ENCODE measurements at places on chromosomes 6 and 20. TPM values are rescaled to one million over a fixed set of nuclear protein-coding genes. Genes with fewer than 3 reads are reported as not detected.
A peak's percentile ranks its signal among the peaks of the same experiment; 100 is the strongest.

Gene DOK5
- total RNA-seq: 0.82 TPM

Gene PTPRA
- total RNA-seq: 50.1 TPM

Gene DDX43
- total RNA-seq: not detected

Gene RNGTT
- 16.4 TPM for total RNA-seq

Gene PIM1
- total RNA-seq: 32.1 TPM

Gene RRAGD
- 3.8 TPM for total RNA-seq

Gene POPDC3
- total RNA-seq: 8.6 TPM

Gene CST2
- total RNA-seq: 1.7 TPM

Gene TXLNB
- total RNA-seq: 0.58 TPM

Gene SOBP
- 4.7 TPM for total RNA-seq

Gene PROKR2
- total RNA-seq: not detected

Gene FHL5
- total RNA-seq: not detected

DNA sequence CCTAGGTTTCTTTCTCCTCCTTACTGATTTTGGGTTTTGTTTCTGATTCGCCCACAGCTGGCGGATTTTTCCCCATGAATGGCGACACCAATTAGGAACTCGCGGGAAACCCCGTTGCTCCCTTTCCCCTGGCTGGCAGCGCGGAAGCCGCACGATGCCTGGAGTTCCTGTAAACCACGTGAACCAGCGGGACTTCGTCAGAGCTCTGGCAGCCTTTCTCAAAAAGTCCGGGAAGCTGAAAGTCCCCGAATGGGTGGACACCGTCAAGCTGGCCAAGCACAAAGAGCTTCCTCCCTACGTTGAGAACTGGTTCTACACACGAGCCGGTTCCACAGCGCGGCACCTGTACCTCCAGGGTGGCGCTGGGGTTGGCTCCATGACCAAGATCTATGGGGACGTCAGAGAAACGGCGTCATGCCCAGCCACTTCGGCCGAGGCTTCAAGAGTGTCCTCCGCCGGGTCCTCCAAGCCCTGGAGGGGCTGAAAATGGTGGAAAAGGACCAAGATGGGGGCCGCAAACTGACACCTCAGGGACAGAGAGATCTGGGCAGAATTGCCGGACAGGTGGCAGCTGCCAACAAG lies 3.2 kb upstream of the SEC23B start:
- no peak for DNase-seq

DNA sequence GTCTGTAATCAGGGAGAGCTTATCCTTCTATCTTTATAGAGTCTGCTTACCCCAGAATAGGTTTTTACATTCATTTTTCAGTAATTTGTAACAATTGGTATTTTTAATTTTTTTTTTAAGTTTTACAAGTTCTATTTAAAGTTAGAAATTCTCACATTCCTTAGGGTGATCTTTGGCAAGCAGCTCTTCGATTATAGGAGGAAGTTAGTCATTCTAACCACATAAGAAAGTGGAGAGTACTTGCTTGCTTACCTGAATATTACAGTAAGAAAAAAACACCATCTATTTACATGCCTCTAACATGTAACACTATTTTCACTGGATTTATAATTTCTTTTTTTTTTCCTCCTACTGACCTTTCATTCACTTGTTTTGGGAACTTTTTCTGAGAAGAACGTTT lies 6.7 kb downstream of the TSHZ2 start:
- peak; percentile 77 for DNase-seq

GRCh38 chr20:24958506-24959385 lies 9.7 kb downstream of the CST7 start:
- no peak for DNase-seq

GRCh38 chr6:117992856-117993255 lies 85.8 kb downstream of the SLC35F1 start:
- peak; percentile 12 for DNase-seq

DNA sequence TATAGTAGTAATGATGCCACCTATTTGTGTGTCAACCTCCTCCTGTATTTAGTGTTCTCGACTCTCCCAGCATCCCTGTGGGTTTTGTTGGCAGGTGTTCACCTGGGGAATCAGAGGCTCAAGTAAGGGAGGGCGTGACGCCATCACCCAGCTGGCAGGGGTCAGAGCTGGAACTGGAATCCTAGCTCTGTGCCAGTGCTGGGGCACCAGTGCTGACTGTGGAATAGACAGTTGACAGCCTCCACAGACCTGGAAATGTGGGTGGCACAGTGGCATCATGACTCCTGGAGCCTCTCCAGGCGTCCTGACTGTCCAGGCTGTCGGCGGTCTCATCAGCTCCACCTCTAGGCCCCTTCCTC lies 102.8 kb downstream of the SYCP2 start:
- DNase-seq: no peak

- DNase-seq: no peak
These were observed 176.9 kb upstream of the OPRM1 start for GRCh38 chr6:153862139-153862538.

DNA sequence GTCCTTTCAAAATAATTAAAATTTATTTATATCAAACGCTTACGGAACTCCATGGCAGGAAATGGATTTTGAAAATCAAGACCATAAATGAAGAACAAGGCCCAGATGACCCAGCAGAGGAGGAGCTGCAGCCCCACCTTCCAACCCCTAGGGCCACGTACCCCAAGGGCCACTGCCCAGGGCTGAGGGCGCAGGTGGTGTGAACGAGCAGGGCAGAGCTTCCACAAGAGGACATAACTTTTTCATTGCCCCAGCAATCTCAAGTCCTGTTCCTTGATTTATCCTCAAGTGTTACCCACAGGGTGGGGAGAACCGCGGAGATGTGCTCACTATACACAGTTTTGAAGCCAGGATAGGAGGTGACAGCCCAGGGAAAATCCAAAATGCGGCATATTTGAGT lies 42.8 kb downstream of the PSMG4 start:
- DNase-seq: no peak

GRCh38 chr6:75217193-75217592 lies 11.3 kb upstream of the COL12A1 start:
- DNase-seq: peak; percentile 54

DNA sequence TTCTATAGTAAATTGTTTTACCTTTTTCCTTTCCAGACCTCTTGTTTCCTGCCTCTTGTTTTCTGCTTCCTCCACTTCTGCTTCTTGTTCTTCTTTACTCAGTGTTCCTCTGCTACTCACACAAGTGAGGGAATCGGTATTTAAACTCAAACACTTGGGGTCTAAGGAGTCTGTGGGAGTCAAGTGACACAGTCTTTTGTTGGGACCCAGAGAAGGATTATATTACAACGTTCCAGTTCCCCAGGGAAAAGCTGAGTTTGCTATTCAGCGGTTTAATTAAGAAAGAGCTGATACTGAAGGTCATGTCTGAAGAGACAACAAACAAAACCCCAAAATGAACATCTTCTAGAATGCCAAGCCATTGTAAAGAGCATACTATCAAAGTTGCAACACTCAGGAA lies 107.8 kb upstream of the CITED2 start:
- DNase-seq: no peak

- DNase-seq: no peak
These were observed 439.6 kb downstream of the DOK5 start for GRCh38 chr20:54914995-54915394.

DNA sequence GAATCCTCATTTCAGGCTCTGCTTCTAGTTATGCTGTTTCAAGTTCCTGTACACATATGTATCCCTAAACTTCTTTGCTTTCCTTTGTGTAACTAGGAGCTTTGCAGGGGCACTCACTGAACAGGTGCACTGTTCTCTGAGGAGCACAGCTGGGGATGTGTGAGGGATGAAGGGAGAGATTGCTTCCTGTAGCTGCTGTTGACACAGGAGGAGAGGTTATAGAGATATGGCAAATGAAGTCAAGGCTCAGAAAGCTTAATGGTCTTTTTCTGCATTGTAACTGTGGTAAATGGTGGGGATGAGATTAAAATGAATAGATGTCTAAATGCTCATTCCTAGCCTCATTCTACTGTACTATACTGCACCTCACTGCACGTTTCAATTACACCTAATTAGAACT lies 454.3 kb downstream of the BTBD3 start:
- no peak for DNase-seq

- no peak for DNase-seq
These were observed 165.7 kb downstream of the SMOC2 start for GRCh38 chr6:168606722-168607121.

DNA sequence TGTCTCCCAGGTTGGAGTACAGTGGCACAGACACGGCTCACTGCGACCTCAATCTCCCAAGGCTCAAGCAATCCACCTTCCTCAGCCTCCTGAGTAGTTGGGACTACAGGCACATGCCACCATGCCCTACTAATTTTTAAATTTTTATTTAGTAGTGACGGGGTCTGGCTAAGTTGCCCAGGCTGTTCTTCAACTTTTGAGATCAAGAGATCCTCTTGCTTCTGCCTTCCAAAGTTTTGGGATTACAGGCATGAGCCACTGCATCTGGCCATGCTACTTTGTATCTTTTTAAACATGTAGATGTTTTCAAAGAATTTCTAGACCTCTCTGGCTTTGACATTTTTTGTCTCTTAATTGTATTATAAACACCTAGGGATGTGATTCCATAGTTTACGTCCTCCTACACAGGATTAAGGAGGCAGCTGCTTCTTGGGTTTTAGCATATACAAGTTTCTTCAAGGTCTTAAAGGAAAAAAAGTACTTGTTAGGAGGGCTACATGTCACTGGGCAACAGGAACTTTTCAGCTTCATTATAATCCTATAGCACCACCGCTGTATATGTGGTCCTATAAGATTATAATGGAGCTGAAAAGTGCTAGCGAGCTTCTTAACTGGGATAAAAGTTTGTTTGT lies 1.3 kb downstream of the ADAT2 start:
- no peak for DNase-seq

- peak; percentile 17 for DNase-seq
These were observed 117.1 kb upstream of the EEF1E1 start for GRCh38 chr6:8219352-8219943.

DNA sequence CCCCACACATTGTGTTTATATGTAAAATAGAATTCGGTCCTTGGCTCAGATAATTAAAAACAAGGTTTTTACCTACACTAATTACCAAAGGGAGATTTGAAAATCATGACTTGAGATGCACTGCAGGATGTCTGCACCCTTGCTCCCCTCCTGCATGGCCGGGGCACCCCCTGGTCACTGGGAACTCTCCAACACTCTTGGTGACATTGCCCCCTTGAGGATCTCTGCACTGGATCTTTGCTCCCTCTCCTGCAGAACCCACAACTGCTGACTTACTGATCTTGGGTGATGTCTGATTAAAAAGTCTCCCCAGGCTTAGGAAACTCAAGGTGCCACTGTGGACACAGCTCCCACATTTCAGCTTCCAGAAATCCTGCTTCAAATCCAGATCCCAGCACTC lies 17.1 kb upstream of the CSNK2A1 start:
- no peak for DNase-seq

- peak; percentile 98 for DNase-seq
These were observed 4.7 kb upstream of the SULF2 start for GRCh38 chr20:47789764-47790579.

DNA sequence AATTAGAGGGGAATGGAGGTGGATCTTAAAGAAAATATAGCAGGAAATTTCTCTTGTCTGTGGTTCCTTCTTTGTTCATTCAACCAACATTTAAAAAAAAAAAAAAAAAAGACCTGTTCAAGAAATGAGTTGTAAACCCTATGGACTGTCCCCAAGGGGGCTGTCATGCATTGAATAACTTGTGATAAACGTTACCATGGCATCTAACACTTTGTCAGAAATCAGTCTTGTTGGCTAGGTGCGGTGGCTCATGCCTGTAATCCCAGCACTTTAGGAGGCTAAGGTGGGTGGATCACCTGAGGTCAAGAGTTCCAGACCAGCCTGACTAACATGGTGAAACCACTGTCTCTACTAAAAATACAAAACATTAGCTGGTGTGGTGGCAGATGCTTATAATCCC lies 381.7 kb downstream of the BCKDHB start:
- no peak for DNase-seq

GRCh38 chr20:4370851-4371250 lies 350.9 kb upstream of the PRND start:
- DNase-seq: no peak

- peak; percentile 10 for DNase-seq
These were observed 340.4 kb downstream of the TPBG start for GRCh38 chr6:82704045-82704444.

- no peak for DNase-seq
These were observed 27.8 kb downstream of the ELOVL5 start for GRCh38 chr6:53320964-53321363.

DNA sequence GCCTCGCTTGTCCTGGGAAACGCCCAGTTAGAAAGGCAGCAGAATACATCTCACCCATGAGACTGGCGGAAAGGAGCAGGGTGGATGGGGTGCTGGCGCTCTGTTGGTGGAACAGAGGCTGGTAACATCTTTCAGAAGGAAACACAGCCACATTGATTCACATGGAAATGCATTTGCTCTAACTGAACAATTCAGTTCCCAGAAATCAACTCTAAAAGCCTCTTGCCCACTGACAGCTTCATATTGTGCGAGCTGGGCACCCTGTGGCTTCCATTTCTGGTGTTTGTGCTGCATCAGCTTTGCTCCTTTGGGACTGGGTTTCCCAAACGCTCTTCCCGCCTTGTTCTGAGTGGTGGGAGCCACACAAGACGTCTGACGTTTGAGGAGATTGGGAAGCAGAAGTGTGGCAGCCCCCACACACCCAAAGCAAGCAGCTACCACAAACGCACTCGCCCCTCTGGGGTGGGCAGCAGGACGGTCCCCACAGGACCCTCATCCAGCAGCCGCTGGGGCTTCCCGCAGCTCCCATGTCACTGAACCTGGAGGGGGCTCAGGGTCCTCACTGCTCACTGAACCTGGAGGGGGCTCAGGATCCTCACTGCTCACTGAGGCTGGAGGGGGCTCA lies 229.5 kb downstream of the ERMARD start:
- DNase-seq: no peak

- no peak for DNase-seq
These were observed 235.2 kb downstream of the SYNE1 start for GRCh38 chr6:152401978-152402377.
